ENCODE measurements at places on chromosomes 2 and 18. TPM values are rescaled to one million over a fixed set of nuclear protein-coding genes. Genes with fewer than 3 reads are reported as not detected.

The GPR45 gene
- total RNA-seq, result not detected

The RBM44 gene
- 1.4 TPM for total RNA-seq

- no peak for DNase-seq
- no peaks in the 10 kb centered on the region for H3K27me3 ChIP-seq
- H3K27ac ChIP-seq, result no peak overlapping the region
- H3K36me3 ChIP-seq, result no peaks in the 10 kb centered on the region
These were observed 176.2 kb upstream of the HDAC4 start for GRCh38 chr2:239576784-239577685.

DNA sequence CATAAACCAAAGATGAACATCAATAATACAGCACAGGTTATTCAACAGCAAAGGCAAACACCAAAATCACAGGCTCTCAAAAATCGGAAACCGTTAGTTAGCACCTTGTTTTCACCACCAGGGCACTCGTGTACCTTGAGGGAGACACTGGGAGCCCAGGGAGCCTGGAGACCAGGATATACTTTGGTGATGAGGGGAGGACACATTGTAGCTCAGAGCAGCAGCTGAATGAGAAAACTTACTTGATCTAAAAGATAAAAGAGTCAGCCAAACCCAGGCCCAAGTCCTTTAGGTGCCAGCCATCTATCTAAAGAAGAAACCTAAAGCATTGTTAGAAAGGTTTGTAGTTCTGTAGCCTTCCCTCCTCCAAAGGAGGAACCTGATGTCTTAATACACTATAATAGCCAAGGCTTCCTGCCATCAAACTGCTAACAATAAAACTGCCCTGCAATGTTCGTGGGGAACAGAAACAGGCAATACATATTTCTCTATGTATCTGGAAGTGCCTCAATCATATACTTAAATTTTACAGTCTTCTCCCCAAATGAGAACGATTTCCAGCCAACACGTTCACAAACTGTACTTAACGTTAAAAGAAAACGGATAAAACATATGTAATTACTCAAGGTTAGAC lies 19.3 kb downstream of the BCL11A start:
- H3K4me1 ChIP-seq, result peaks cover 2% of the 10 kb centered on the region
- H3K4me3 ChIP-seq, result no peak overlapping the region
- peaks cover 46% of the 10 kb centered on the region for H3K27me3 ChIP-seq

DNA sequence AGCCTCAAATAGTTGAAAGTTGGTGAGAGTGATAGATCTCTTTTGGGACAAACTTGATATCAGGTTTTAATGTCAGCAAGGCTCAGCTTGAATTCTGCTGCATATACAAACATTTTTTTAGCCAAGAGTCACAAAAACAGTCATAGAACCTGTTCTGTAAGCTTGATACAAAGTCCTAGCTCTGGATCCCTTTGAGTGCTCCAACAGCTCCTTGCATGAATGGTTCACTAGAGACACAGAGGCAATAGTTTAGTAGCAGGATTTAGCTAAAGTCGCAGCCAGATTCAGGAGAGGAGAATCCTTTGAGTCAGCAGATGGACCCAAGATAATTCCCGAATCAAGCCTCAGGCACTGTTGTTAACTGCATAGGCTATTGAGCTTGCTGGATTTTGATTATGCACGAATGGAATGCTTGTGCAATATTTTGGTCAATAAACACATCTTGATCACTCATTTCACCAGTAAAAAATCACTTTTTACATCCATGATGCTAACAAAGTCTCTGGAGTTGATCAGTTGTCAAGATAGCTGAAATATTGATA lies 148.6 kb downstream of the KLHL14 start:
- no peaks in the 10 kb centered on the region for H3K4me1 ChIP-seq
- H3K27me3 ChIP-seq, result no peaks in the 10 kb centered on the region
- no peak overlapping the region for H3K4me3 ChIP-seq
